ENCODE measurements at places on chromosomes 4 and X.

- DNase-seq = no peak
Measured at GRCh38 chrX:114344756-114345349, 239.0 kb upstream of the HTR2C start.

GRCh38 chr4:27278615-27279375, 418.2 kb downstream of the STIM2 start:
- no peak for DNase-seq

DNA sequence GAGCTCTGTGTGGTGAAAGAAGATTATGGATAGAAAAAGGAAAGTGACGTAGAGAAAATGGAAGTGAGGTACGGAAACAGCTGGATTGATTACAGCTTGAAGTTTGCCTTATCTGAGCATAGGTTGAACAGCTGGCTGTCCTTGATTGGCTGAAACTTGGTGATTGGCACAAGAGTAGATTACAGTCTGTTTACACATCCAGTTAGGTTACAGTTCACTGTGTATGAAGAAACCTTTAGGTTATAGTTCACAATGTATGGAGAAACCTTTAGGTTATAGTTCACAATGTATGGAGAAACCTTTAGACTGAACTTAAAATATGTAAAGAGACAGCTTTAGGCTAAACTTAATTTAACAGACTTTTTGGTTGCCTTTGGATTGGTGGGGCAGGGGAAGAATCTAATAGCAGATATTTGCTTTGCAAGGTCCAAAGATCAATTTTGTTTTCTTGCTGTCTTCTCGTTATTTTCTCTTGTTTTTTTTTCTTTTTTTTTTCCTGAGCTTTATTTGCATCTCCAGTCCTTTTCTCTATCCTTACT, 15.6 kb upstream of the ART3 start:
- DNase-seq = no peak

DNA sequence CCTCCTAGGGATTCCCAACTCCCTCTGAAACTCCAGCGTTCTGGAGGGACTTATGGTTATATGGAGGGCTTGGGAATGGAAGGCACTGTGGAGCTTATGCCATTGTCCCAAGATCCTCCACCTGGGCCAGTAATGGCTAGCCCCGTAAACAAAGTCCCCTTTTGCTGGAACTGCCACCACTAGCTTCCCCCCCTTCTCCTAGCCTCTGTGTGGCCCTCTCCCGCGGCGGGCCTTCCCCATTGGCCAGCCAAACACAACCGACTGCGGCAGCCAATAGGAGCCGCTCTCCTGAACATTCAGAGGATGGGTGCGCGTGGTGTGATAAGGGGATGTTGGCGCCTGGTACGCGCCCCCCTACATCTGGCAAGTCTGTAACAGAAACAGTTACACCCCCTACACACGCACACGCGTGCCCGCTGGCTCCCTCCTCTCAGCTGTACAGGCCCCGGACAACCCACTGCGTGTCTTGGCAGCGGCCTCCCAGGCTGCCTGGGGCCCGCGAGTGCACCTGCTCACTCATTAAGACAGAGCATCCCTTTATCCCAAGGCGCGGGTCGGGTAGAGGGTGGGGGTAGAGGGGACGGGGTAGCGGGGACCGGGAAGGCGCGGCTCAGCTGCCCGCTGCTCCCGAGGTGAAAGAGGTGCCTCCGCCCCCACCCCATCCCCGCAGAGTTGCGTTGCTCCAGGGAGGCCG, 863 bp upstream of the RAB33A start:
- DNase-seq = peak; percentile 34

- DNase-seq = peak; percentile 37
Measured at GRCh38 chrX:135295238-135295943, 13.9 kb upstream of the ETDC start.
